ENCODE measurements at places on chromosomes 5 and 9. TPM values are rescaled to one million over a fixed set of nuclear protein-coding genes. Genes with fewer than 3 reads are reported as not detected.

- no peak for DNase-seq
- no peak overlapping the region for H3K4me3 ChIP-seq
- H3K36me3 ChIP-seq = no peaks in the 10 kb centered on the region
- no peaks in the 10 kb centered on the region for H3K27me3 ChIP-seq
These were observed 14.5 kb upstream of the ADRA1B start for GRCh38 chr5:159901772-159902171.

GRCh38 chr9:131610231-131610761, 65.0 kb downstream of the PRRT1B start:
- DNase-seq = no peak
- no peak overlapping the region for H3K4me3 ChIP-seq
- peaks cover 19% of the 10 kb centered on the region for H3K36me3 ChIP-seq
- H3K27me3 ChIP-seq = no peaks in the 10 kb centered on the region
- no peak overlapping the region for H3K27ac ChIP-seq

- H3K27ac ChIP-seq = no peak overlapping the region
- H3K27me3 ChIP-seq = peaks cover 3% of the 10 kb centered on the region
- H3K4me1 ChIP-seq = no peaks in the 10 kb centered on the region
- DNase-seq = no peak
- no peak overlapping the region for H3K4me3 ChIP-seq
- no peaks in the 10 kb centered on the region for H3K36me3 ChIP-seq
These were observed 258.1 kb downstream of the SYK start for GRCh38 chr9:91059713-91060112.

The TPPP gene
- total RNA-seq = not detected

The GLRA1 gene
- not detected for total RNA-seq

GRCh38 chr9:135222881-135223760, 135.7 kb downstream of the OLFM1 start:
- no peaks in the 10 kb centered on the region for H3K36me3 ChIP-seq

DNA sequence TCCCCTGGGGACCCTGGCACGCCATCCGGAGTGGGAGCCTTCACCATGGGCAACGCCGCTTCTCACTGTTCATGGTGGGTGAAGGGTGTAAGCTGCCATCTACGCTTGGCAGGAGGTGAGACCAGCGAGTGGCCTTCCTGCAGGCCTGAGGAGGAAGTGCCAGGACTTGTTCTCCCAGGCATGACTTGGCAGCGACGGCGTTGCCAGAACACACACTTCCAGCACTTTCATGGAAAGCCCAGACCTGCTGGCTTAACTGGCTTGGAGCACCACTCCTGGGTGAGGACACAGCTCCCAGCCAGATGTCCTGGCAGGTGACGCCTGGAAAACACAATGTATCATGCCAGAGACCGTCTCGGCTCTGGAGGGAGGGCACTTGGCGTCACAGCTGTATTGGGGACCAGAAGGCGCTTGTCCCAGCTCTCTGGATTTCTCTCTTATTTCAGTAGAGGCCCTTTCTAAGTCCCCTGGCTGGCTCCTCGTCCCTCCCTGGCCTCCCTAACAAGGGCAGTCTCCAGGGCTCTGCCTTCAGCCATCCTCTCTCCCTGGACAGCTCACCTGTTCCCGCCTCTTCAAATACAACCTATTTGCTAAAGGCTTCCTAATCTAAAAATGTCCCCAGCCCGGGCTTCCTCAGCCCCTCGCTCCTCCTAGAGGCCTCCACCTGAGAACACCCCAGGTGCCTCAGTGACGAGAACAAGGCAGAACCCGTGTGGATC, 188.3 kb downstream of the OLFM1 start:
- no peaks in the 10 kb centered on the region for H3K36me3 ChIP-seq
- no peak for DNase-seq
- H3K4me3 ChIP-seq = no peak overlapping the region
- H3K27ac ChIP-seq = no peak overlapping the region

GRCh38 chr5:122015471-122015870, 53.7 kb downstream of the SRFBP1 start:
- H3K36me3 ChIP-seq = no peaks in the 10 kb centered on the region
- no peaks in the 10 kb centered on the region for H3K4me1 ChIP-seq
- no peak overlapping the region for H3K27ac ChIP-seq
- H3K4me3 ChIP-seq = no peak overlapping the region

The ANXA2R gene
- 5.2 TPM for total RNA-seq

GRCh38 chr9:130290291-130291181, 25.0 kb downstream of the HMCN2 start:
- DNase-seq = no peak
- no peak overlapping the region for H3K27ac ChIP-seq
- no peaks in the 10 kb centered on the region for H3K36me3 ChIP-seq
- no peak overlapping the region for H3K4me3 ChIP-seq

DNA sequence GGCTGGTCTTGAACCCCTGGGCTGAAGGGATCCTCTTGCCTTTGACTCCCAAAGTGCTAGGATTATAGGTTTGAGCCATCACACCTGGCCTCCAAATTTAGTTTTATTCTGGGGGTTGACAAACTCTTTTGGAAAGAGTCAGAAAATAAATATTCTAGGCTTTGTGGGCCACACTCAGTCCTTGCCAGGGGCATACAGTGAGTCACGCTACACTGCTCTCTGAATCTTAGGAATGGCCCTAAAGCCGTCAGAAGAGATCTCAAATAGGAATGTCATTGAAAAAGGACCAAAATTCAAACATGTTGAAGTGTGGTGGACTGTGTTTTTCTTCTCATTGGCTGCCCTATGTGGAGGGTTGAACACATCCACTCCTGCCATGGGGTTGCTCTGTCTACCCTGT, 127.7 kb upstream of the BASP1 start:
- no peaks in the 10 kb centered on the region for H3K36me3 ChIP-seq
- H3K27me3 ChIP-seq = no peaks in the 10 kb centered on the region
- no peak overlapping the region for H3K4me3 ChIP-seq
- no peak for DNase-seq
- H3K4me1 ChIP-seq = no peaks in the 10 kb centered on the region

DNA sequence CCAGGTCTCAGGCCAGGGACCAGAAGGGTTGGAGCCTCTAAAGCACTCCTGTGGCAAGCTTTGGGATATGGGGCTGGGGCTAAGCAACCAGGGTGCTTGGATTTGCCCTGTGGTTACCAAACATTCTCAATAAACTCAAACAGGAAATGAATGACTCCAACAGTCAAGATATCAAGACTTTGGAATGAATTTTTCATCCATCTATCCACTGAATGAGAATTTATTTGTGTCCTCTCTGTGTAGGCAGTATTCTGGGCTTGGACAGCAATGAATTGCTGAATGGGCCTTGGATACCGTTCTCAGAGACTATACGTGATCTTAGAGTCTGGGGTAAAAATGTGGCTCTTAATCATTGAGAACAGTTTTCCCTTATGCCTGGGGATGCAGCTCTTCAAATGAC, 212.5 kb downstream of the DAB2IP start:
- no peaks in the 10 kb centered on the region for H3K4me1 ChIP-seq
- DNase-seq = no peak
- no peaks in the 10 kb centered on the region for H3K27me3 ChIP-seq
- H3K36me3 ChIP-seq = no peaks in the 10 kb centered on the region
- H3K4me3 ChIP-seq = no peak overlapping the region
- H3K27ac ChIP-seq = no peak overlapping the region

GRCh38 chr5:14305045-14305444, 161.9 kb downstream of the TRIO start:
- H3K27ac ChIP-seq = no peak overlapping the region
- H3K4me3 ChIP-seq = no peak overlapping the region
- no peaks in the 10 kb centered on the region for H3K4me1 ChIP-seq
- H3K27me3 ChIP-seq = no peaks in the 10 kb centered on the region
- peaks cover 15% of the 10 kb centered on the region for H3K36me3 ChIP-seq

The PCDHGC3 gene
- total RNA-seq = 20.5 TPM

The CD14 gene
- 0.21 TPM for total RNA-seq

The PCDHB13 gene
- 0.05 TPM for total RNA-seq

The FGF1 gene
- total RNA-seq = not detected

The PCDHA1 gene
- not detected for total RNA-seq

DNA sequence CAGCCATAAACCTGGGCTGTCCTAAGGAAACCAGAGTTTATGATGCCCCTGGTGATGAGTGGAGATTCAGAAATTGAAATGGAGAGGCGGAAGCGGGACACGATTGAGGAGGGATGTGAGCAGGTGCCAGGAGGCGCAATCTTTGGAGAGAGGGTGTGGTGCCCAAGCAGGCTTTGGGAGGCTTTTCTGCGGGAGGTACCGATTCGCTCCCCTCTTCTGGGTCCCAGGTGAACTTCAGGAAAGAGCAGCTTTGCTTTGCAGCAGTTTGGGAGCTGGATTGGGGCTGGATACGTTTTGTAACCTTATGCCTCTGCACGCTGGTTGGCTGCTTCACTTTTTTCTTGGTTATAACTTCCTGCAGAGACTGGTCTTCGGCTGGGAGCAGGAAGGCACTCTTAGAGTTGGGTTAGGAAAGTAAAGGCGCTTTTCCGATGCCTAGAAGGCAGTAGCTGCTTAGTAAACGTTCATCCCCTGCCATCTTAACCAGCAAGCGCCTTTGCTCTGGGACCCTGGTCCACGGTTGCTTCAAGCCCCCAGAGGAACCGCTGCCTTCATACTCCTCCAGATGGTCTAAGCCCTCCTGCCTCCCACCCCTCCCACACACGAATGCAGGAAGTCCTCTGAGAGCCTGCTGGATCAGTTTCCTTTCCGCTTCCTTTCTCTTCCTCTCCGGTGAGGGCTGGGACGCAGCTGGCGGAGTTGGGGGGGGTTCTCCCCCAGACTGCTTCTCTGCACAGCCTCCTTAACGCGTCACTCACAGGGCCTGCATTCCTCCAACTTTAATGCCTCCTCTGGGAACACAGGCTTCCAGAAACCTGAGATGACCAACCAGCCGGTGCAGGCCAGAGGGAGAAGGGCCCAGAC, 15.2 kb upstream of the NEK6 start:
- no peaks in the 10 kb centered on the region for H3K27me3 ChIP-seq
- no peaks in the 10 kb centered on the region for H3K36me3 ChIP-seq
- no peak overlapping the region for H3K4me3 ChIP-seq
- H3K27ac ChIP-seq = peak overlapping the region; percentile 14
- peaks cover 39% of the 10 kb centered on the region for H3K4me1 ChIP-seq
- DNase-seq = no peak

The TAL2 gene
- 0.46 TPM for total RNA-seq

- no peak overlapping the region for H3K4me3 ChIP-seq
- no peak overlapping the region for H3K27ac ChIP-seq
- no peaks in the 10 kb centered on the region for H3K4me1 ChIP-seq
- DNase-seq = no peak
- no peaks in the 10 kb centered on the region for H3K36me3 ChIP-seq
These were observed 34.5 kb upstream of the BASP1 start for GRCh38 chr5:17182981-17183380.

- no peaks in the 10 kb centered on the region for H3K27me3 ChIP-seq
- H3K27ac ChIP-seq = no peak overlapping the region
- H3K4me3 ChIP-seq = no peak overlapping the region
- H3K4me1 ChIP-seq = peaks cover 9% of the 10 kb centered on the region
- no peaks in the 10 kb centered on the region for H3K36me3 ChIP-seq
These were observed 237.8 kb downstream of the PAPPA start for GRCh38 chr9:116391306-116391900.

DNA sequence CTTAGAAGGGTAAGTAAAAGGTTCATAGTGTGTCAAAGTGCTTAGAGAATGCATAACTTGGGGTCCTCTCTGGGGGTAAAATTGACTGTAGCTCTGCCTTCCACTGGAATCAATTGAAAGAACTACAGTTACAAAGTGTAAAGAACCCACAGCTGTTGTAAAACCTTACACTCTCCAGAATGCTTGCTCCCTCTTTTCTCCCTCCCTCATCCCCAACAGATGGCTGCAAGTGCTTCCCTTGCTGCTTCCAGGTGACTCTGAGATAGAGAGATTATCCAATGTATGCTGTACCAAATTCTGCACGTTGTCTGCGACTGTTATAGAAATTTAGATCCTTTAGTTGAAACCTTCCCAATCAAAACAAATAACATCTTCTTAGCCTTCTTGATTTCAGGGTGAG, 126.0 kb downstream of the STK32A start:
- H3K27ac ChIP-seq = no peak overlapping the region
- no peak overlapping the region for H3K4me3 ChIP-seq
- no peaks in the 10 kb centered on the region for H3K4me1 ChIP-seq
- no peak for DNase-seq
- H3K36me3 ChIP-seq = no peaks in the 10 kb centered on the region

GRCh38 chr5:156149213-156149612, 177.8 kb upstream of the SGCD start:
- H3K36me3 ChIP-seq = no peaks in the 10 kb centered on the region
- no peak overlapping the region for H3K27ac ChIP-seq
- no peak overlapping the region for H3K4me3 ChIP-seq
- H3K4me1 ChIP-seq = no peaks in the 10 kb centered on the region
- DNase-seq = no peak
- no peaks in the 10 kb centered on the region for H3K27me3 ChIP-seq

- DNase-seq = no peak
- no peaks in the 10 kb centered on the region for H3K36me3 ChIP-seq
- H3K4me3 ChIP-seq = no peak overlapping the region
- no peaks in the 10 kb centered on the region for H3K27me3 ChIP-seq
- no peak overlapping the region for H3K27ac ChIP-seq
These were observed 214.8 kb downstream of the MPDZ start for GRCh38 chr9:13064676-13065075.

DNA sequence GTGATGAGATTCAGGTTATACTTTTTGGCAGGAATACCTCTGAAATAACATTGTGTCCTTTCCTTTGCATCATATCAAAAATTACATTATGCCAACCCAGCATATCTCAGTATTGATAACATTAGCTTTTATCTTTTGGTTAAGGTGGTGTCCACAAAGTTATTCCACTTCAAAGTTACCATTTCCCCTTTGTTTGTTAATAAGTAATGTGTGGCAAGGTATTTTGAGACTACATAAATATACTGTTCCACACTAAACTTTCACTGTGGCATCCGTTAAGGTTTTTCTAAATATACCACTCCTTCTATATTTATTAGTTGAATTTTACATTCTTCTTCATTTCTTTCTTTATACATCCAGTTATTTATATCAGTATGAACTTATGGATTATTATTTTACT, 14.1 kb upstream of the ARHGEF37 start:
- DNase-seq = no peak
- H3K27ac ChIP-seq = no peak overlapping the region
- H3K4me3 ChIP-seq = no peak overlapping the region
- H3K27me3 ChIP-seq = no peaks in the 10 kb centered on the region

The SPINK4 gene
- not detected for total RNA-seq

- DNase-seq = no peak
- no peaks in the 10 kb centered on the region for H3K4me1 ChIP-seq
- H3K36me3 ChIP-seq = no peaks in the 10 kb centered on the region
- no peak overlapping the region for H3K4me3 ChIP-seq
These were observed 462.5 kb downstream of the SPOCK1 start for GRCh38 chr5:137036640-137037039.

The LHX3 gene
- not detected for total RNA-seq

DNA sequence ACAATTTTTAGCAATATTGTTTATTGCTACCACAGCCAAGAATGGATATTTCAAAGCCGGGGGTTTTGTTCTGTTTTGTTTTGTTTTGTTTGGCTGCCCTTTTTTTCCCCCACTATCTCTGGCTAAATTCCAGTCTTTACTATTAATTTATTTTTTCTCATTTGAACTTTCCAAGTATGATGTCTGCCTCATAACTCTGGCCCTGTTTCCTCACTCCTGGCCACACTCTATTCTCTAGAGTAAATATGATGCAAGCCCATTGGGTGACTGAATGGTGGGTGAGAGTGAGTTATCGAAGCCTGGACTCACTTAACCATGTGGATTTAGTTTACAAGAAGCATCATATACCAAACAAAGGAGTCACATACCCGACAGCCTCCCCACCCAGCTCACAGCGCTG, 41.9 kb downstream of the WDR36 start:
- no peaks in the 10 kb centered on the region for H3K27me3 ChIP-seq

The PCDHA12 gene
- total RNA-seq = not detected

- no peak overlapping the region for H3K27ac ChIP-seq
- H3K4me1 ChIP-seq = peaks cover 3% of the 10 kb centered on the region
- peaks cover 6% of the 10 kb centered on the region for H3K27me3 ChIP-seq
- no peaks in the 10 kb centered on the region for H3K36me3 ChIP-seq
- DNase-seq = no peak
These were observed 79.6 kb downstream of the NTNG2 start for GRCh38 chr9:132241483-132241839.

Data from GM12878 (cell line).